ENCODE measurements at places on chromosomes 5 and 9. TPM values are rescaled to one million over a fixed set of nuclear protein-coding genes. Genes with fewer than 3 reads are reported as not detected.

DNA sequence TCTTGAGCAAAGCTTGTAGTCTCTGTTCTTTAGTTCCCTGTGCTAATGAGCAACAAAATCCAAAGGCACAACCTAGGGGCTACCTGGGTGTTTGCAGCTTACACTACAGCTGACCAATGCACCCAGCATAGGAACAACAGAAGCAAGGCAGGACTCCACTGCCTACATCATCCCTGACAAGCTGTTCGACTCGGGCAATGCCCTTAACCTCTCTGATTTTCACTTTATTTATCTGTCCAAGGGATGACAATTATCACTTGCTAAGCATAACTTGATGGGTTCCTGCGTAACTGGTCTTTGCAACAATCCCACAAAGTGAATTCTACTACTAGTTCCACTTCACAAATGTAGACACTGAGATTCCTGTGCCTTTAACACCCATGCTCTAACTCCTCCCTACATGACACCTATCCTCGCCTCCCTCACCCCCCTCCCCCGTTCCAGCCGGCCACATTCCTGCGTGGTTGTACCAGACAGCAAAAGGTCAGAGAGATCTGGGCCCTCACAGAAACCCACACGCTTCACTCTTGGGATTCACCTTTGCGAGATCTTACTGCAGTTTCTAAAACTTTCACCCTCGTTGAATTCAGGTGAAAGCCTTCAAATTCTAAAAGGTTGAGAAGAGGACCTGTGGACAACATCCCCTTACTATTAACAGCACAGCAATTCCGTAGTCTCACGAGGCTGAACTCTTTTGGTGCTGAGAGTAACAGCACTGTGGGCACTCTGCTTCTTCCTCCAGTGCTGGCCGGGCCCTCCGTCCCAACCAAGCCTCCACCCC, 995 bp downstream of the IPPK start:
- no peaks in the 10 kb centered on the region for H3K36me3 ChIP-seq
- no peak for DNase-seq
- H3K27me3 ChIP-seq, result no peaks in the 10 kb centered on the region
- peak overlapping the region; percentile 61 for H3K4me3 ChIP-seq
- peak overlapping the region; percentile 87 for H3K27ac ChIP-seq

GRCh38 chr9:123484130-123484529, 128.1 kb downstream of the CRB2 start:
- peaks cover 40% of the 10 kb centered on the region for H3K4me1 ChIP-seq
- DNase-seq, result peak; percentile 67
- H3K27ac ChIP-seq, result peak overlapping the region; percentile 82
- no peak overlapping the region for H3K4me3 ChIP-seq

GRCh38 chr5:7849681-7850394, 1.1 kb downstream of the CFAP90 start:
- peak overlapping the region; percentile 60 for H3K4me3 ChIP-seq
- no peaks in the 10 kb centered on the region for H3K27me3 ChIP-seq
- H3K36me3 ChIP-seq, result no peaks in the 10 kb centered on the region
- peaks cover 3% of the 10 kb centered on the region for H3K4me1 ChIP-seq
- H3K27ac ChIP-seq, result no peak overlapping the region
- DNase-seq, result no peak

FCN2 gene
- not detected for total RNA-seq

GRM6 gene
- total RNA-seq, result not detected

DNA sequence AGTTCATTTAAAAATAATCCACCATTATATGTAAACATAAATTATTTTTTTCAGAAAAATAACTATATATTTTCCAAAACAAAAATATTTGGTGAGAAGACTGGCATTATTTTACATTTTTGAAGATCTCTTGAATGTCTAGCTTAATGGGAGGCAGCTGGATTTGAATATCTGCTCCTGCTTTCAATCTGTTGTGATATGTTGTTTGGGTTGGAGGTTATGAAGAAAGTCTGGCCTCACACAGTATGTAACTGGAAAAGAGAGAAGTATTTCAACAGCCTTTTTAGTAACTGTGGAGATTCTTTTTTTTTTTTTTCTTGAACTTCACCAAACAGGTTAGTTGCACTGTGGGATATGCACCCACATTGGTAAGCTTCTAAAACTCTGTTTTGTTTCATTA, 84.7 kb upstream of the SLIT3 start:
- no peaks in the 10 kb centered on the region for H3K4me1 ChIP-seq
- no peak overlapping the region for H3K4me3 ChIP-seq
- DNase-seq, result no peak
- no peaks in the 10 kb centered on the region for H3K27me3 ChIP-seq

DNA sequence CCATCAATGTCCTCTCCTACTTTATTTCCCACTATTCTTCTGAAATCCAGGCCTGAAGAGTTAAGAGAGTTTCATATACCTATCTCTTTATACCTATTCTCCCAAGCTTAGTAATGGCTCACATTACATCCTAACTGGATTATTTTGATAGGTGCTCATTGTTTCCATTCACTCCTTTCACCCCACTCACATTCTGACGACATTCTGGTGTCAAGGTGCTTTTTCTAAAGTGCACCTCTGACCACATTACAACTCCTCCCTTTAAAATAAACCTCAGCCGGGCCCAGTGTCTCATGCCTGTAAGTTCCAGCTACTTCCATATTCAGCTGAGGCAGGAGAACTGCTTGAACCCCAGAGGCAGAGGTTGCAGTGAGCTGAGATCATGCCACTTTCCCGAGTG, 417.1 kb downstream of the BNC2 start:
- no peaks in the 10 kb centered on the region for H3K36me3 ChIP-seq
- H3K27me3 ChIP-seq, result no peaks in the 10 kb centered on the region
- H3K4me3 ChIP-seq, result no peak overlapping the region
- no peak overlapping the region for H3K27ac ChIP-seq
- H3K4me1 ChIP-seq, result no peaks in the 10 kb centered on the region
- no peak for DNase-seq

GRCh38 chr9:91346644-91347043, 15.1 kb downstream of the AUH start:
- H3K27me3 ChIP-seq, result no peaks in the 10 kb centered on the region
- DNase-seq, result no peak
- H3K4me1 ChIP-seq, result no peaks in the 10 kb centered on the region

PCDHB11 gene
- total RNA-seq, result not detected

GRCh38 chr5:72860499-72860898, 44.0 kb downstream of the TNPO1 start:
- no peak overlapping the region for H3K4me3 ChIP-seq
- no peaks in the 10 kb centered on the region for H3K36me3 ChIP-seq
- no peaks in the 10 kb centered on the region for H3K27me3 ChIP-seq
- no peak overlapping the region for H3K27ac ChIP-seq

DNA sequence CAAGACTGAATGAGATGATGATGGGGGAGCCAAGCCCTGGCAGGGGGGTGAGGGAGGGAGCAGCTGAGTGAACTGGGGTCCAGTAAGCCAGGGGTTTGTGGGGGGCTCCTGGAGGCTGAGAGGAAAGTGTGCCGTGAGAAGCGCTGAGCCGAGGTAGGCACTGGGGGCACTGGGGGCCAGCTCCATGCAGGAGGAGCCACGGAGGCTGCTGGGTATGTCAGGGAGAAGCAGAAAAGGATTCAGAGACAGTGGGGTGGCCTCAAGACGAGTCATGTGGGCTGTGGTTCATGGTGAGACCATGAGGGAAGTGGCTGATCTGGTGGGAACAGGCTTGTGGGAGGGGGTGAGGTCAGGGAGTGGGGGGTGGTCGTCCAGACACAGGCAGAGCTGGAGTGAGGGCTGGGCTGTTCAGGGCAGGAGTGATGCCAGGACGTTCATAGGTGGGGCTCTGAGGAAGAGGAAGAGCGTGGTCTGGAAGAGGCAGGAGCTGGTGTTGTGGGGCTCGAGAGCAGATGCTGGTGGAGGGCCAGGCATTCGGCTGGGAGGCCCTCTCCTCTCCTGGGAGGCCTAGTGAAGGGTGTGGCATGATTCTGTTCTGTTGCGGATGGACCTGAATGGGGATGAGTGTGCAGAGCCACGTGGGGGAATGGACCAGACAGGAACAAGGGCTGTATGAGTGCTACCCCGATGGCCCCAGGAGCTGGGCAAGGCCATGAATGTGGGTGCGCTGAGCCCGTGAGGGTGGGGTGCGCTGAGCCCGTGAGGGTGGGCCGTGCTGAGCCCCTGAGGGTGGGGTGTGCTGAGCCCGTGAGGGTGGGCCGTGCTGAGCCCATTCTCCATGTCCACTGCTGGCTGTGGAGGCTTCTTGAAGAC, 92.7 kb upstream of the CACNA1B start:
- DNase-seq, result no peak
- no peaks in the 10 kb centered on the region for H3K36me3 ChIP-seq
- H3K4me1 ChIP-seq, result no peaks in the 10 kb centered on the region

PCDHGA7 gene
- total RNA-seq, result 1.3 TPM

DNA sequence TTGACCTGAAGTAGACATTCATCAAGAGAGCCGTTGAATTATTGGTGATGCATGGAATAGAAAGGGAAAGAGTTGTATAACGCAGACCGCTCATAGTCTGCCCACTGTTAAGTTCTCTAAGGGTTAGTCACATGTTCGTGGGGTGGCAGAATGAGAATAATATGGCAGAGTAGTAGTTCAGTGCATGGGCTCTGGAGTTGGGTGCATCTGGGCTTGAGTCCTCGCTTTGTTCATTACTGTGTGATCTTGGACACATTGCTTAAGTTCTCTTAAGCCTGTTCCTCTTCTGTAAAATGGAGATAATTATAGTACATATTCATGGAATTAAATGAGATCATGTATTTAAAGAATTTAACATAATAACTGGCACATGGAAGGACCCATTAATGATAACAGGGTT, 23.6 kb downstream of the TNPO1 start:
- H3K36me3 ChIP-seq, result no peaks in the 10 kb centered on the region
- H3K27me3 ChIP-seq, result no peaks in the 10 kb centered on the region
- H3K27ac ChIP-seq, result no peak overlapping the region
- no peak overlapping the region for H3K4me3 ChIP-seq

GRCh38 chr5:32115985-32116384, 58.1 kb downstream of the GOLPH3 start:
- no peak for DNase-seq
- no peaks in the 10 kb centered on the region for H3K27me3 ChIP-seq
- H3K36me3 ChIP-seq, result no peaks in the 10 kb centered on the region
- no peak overlapping the region for H3K4me3 ChIP-seq
- H3K4me1 ChIP-seq, result no peaks in the 10 kb centered on the region

TYRP1 gene
- total RNA-seq, result not detected

- no peak overlapping the region for H3K27ac ChIP-seq
- H3K36me3 ChIP-seq, result no peaks in the 10 kb centered on the region
- no peaks in the 10 kb centered on the region for H3K27me3 ChIP-seq
- no peaks in the 10 kb centered on the region for H3K4me1 ChIP-seq
Measured at GRCh38 chr9:113844466-113844865, 31.6 kb upstream of the ZNF618 start.

OMD gene
- 5.4 TPM for total RNA-seq

ROPN1L gene
- total RNA-seq, result not detected

- peak overlapping the region; percentile 24 for H3K4me3 ChIP-seq
- no peaks in the 10 kb centered on the region for H3K4me1 ChIP-seq
- no peak overlapping the region for H3K27ac ChIP-seq
- no peaks in the 10 kb centered on the region for H3K27me3 ChIP-seq
Measured at GRCh38 chr5:173973616-173973969, 15.4 kb upstream of the C5orf47 start.

- H3K4me3 ChIP-seq, result no peak overlapping the region
- H3K36me3 ChIP-seq, result no peaks in the 10 kb centered on the region
- H3K27ac ChIP-seq, result no peak overlapping the region
Measured at GRCh38 chr5:82793808-82794419, 283.3 kb downstream of the TMEM167A start.

SHC3 gene
- 5.0 TPM for total RNA-seq

DNA sequence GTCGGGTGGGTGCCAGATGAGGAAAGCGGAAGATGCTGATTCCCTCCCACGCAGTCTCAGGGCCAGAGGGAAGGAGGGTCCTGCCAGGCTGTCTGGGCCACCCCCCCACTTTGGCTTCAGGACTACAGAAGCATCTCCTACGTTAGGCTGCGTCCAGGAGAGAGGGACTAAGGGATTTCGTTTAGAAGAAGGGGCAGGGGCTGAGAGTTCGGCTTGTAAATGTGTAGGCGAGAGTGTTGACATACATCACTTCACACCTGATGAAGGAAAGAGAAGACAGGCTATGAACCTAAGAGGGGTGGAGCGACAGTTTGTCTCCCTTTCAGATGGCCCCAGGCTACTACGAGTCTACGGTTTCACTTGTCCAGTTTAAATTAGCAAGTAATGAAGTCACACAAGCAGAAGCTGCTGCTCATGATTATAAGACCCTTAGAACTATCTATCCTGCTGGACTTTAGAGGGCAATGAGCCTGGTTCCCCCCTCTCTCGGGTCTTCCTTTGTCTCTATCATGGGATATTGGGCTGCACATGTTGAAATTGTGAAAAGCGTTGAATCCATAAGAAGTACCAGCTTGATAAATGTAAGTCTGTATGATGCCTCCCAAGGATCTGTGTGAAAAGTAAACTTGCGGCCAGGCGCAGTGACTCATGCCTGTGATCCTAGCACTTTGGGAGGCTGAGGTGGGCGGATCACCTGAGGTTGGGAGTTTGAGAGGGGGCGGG, 193.0 kb downstream of the AOPEP start:
- H3K4me3 ChIP-seq, result no peak overlapping the region
- H3K27ac ChIP-seq, result peak overlapping the region; percentile 79
- no peak for DNase-seq
- no peaks in the 10 kb centered on the region for H3K4me1 ChIP-seq

DNA sequence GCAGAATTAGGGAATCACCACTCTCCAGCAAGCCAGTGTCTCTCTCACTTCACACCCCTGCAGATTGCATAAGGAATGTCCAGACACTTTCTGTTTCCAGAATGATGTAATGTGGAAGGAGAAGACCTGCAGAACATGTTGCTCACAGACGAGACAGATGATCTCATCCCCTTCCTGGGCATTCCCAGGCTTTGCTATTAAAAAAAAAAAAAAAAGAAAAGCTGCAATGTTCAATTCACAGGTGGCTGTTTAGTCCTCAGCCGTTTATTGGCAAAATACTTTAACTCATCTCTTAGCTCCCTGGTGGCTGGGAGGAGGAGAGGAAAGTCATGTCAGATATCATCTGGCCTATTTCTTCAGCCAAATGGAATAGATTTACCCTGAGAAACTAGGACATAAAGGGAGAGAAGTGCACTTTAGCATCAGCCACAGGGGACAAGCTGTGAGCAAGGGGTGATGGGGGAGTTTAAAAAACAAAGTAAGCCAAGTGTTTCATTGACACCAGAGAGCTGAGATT, 95.9 kb upstream of the TNC start:
- H3K27me3 ChIP-seq, result no peaks in the 10 kb centered on the region
- H3K4me3 ChIP-seq, result no peak overlapping the region

BSPRY gene
- total RNA-seq, result 11.6 TPM

DNA sequence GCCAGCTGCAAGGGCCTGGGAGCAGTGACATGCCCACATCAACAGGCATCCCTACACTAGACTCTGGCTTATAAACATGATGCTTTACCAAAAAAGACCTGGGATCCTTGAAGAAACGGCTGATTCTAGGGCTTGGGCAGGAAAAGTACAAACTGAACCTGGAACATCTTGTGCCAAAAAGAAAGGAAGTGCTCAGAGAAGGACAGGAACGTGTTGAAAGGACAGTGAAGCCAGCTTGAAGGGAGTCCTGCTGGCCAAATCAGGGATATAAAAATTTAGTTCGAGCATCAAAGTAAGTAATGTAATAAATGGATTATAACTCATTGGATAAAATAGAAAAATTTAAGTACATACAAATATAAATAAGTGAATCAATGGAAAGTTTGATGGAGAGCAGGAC, 58.1 kb downstream of the ALDH7A1 start:
- DNase-seq, result no peak
- H3K4me1 ChIP-seq, result peaks cover under 1% of the 10 kb centered on the region
- H3K4me3 ChIP-seq, result no peak overlapping the region
- H3K27ac ChIP-seq, result no peak overlapping the region

LCN6 gene
- 4.7 TPM for total RNA-seq

- no peaks in the 10 kb centered on the region for H3K36me3 ChIP-seq
- DNase-seq, result no peak
- H3K27me3 ChIP-seq, result no peaks in the 10 kb centered on the region
- no peak overlapping the region for H3K4me3 ChIP-seq
- H3K27ac ChIP-seq, result no peak overlapping the region
- H3K4me1 ChIP-seq, result no peaks in the 10 kb centered on the region
Measured at GRCh38 chr5:164394686-164395194, 889.3 kb downstream of the MAT2B start.
